ENCODE measurements at places on chromosomes 7 and 10.

GRCh38 chr7:42175834-42176723, 60.9 kb downstream of the GLI3 start:
- DNase-seq = no peak

- DNase-seq = no peak
These were observed 50.1 kb upstream of the IFRD1 start for GRCh38 chr7:112400141-112400540.

- peak; percentile 34 for DNase-seq
These were observed 167.0 kb upstream of the CDK1 start for GRCh38 chr10:60611291-60611747.

- no peak for DNase-seq
These were observed 50.6 kb downstream of the ABLIM1 start for GRCh38 chr10:114607358-114607998.

GRCh38 chr10:45008524-45009161, 7.9 kb downstream of the ZNF22 start:
- DNase-seq = peak; percentile 68

DNA sequence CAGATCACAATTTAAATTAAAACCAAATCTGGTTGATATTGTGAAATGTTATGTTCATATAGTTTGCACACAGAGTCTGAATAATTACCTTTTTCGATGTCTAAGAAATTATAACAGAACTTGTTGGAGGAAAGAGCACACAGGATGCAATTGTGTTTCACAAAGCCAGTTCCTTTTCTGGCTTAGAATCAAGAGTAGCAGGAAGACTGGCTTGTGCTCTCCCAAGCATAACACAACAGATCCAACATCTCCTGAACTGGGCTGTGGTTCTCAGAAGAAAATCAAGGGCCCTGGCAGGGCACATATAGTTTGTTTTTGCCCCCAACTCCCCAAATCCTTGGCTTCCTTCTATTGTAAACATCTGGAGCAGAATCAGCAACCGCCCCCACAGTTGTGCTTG, 62.7 kb downstream of the LRRC4 start:
- DNase-seq = no peak

DNA sequence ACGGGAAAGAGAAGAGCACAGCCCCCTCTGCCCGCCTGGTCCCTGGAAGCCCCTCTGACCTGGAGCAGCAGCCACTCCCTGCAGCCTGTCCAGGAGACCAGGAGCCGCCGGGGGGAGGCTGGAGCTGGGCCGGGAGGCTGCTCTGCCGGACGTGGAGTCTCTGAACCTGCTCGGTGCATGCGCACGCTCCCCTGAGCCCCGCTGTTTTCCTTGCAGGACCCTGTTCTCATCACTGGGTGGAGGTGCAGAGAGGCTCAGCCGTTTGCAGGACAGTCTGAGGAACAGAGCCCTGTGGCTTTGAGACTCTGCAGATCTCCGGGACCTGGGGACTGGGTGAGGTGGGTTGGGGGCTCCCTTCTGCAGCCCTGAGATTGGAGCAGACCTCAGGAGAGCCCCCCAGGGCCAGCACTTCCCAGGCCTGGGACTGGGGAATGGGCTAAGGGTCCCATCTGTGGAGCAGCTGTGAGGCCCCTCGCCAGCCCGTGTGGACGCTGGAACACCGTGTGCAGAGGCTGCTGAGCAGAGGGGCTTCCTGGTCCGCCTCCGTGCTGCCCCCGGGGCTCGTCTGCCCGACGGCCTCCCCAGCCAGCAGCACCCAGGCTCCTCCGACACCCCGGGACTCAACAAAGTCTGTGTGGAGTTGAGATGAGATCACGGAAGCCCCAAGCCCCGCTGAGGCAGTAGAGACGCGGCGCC, 48.5 kb upstream of the ADGRA1 start:
- DNase-seq = no peak

- DNase-seq = no peak
These were observed 10.1 kb downstream of the CALHM2 start for GRCh38 chr10:103442031-103442461.

DNA sequence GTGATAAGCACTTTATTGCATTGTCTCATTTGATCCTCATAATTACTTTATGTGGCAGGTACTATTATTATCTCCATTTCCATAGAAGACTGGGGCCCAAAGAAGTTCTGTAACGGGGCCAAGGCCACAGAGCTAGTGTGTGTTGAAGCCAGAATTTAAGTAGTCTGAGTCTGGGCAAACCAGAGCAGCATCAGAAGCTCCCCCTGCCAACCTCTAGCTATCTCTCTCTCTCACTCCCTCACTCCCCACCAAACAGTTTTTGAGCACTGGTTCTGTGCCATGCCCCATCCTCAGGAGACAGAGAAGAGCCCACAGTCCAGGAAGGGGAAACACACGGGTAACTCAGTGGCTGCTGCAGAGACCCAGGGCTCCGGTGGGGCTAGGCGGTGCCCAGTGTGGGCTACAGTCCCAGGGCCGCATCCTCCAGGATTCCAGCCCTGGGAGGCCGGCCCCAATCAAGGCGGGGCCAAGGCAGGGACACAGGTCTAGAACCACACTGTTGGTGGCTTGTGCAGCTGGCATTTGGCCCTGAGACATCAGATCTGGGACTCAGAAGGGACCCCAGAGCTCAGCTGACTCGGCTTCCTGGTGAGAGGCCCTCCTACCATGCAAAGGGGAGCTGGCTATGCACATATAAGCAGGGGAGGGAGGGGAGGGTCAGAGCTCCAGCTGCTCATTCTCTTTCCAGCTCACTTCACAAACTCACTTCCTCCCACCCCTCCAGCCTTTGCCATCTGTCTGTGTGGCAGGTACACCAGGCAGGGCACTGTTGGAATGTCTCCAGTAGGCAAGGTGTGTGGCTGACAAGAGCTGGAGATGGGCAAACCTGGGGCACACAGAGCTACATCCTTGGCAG, 34.4 kb downstream of the COL13A1 start:
- no peak for DNase-seq

- DNase-seq = no peak
These were observed 13.4 kb upstream of the OR2A5 start for GRCh38 chr7:144035385-144035784.

- DNase-seq = no peak
These were observed 176.9 kb upstream of the PRSS58 start for GRCh38 chr7:142434666-142435167.

GRCh38 chr7:140512317-140513000, 33.2 kb upstream of the MKRN1 start:
- no peak for DNase-seq

DNA sequence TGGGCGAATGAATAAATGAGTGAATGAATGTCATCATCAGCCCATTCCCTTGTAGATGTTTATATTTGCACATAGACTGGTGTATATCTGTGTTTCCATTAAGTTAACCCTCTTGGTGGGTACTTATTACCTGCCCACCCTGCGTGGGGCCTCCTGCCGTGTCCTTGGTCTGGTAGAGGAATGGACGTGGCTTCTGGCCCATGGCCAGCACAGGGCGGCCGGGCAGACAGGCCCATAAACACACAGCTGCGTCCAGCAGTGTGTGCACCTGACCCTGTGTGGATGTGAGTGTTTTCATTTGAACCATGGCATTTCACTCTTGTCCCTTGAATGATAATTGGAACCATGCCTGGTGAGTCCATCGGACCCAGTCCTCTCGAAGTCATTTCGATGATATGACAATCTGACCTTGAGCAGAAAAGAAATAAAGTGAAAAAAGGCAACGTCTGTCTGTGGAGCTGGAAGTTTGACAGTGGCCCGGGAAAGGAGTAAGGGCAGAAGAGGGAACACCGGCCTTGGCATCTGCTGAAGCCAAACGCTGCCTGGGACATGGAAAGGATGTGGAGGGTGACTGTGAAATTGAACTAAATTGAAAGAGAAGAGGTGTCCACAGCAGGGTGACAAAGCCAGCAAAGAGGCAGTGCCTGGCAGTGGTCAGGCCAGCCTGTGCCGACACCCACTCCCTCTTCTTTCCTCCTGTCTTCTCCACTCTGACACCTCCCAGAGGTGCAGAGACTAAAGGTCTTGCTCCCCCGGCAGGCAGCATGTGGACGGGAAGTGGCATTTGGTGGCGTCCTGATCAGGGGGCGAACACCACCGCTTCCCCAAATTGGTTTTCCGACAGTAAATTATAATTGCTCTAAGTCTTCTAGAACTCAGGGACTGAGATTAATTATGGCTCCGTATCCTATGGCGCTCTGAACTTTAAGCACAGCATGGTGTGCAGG, 199.0 kb upstream of the ZMIZ1 start:
- DNase-seq = no peak

- DNase-seq = no peak
These were observed 59.4 kb downstream of the MARCHF5 start for GRCh38 chr10:92350411-92350810.

DNA sequence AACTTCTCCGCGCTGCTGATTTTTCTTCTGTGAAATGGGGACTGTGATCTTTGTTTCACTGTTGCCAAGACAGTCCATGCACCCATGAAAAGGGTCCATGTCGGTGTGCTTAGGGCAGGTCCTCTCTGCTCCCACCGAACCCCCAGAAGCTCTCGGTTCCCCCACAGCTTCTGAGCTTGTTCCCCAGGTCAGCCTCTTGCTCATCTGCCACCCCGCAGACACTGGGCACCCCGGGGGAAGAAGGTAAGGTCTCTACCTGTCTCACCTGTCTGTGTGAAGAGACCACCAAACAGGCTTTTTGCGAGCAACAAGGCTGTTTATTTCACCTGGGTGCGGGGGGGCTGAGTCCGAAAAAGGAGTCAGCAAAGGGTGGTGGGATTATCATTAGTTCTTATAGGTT, 66.2 kb upstream of the NANOS1 start:
- DNase-seq = no peak

- DNase-seq = no peak
These were observed 33.3 kb upstream of the AP5Z1 start for GRCh38 chr7:4742051-4742573.

GRCh38 chr10:76447578-76447977, 1016.2 kb downstream of the LRMDA start:
- no peak for DNase-seq

DNA sequence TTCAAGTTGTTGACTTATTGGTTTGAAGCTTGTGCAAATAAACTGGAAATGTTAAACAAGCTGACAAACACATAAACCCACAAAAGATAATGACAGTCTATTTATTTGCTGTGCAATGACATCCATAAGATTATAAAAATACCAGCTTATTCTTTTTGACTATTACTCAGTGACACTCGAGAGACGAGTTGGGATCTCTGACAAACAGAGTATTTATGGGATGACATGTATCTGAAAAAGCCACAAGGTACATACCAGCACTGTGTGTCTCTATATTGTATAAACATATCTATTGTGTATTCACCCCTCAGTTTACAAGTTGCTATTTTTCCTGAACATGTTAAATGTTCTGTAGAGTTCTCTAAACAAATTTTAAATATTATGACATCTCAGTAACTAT, 88.9 kb downstream of the CHRM2 start:
- DNase-seq = no peak

DNA sequence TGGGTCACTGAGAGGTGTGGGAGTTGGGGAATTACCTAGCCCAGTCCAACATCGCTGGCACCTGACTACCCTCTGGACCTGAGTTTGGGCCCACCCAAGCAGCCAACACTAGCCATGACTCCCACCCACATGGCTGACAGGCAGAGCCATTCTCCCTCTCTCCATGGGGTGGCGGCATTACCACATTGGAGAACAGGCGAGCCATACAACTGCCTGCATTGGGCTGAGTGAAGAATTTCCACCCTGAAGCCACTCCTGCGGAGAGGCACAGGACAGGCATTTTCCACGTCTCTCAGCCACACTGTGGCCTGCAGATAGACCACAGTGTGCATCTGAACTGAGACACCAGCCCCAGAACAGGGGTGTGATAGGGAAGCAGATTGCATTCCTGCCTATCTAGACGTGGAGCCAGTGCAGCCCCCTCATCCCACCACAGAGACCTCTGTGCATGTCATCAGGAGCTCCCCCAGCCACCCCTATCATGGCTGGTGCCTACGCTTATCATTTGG, 58.2 kb upstream of the ANTXRL start:
- peak; percentile 50 for DNase-seq

GRCh38 chr10:6416892-6417512, 163.1 kb downstream of the PRKCQ start:
- DNase-seq = peak; percentile 63

DNA sequence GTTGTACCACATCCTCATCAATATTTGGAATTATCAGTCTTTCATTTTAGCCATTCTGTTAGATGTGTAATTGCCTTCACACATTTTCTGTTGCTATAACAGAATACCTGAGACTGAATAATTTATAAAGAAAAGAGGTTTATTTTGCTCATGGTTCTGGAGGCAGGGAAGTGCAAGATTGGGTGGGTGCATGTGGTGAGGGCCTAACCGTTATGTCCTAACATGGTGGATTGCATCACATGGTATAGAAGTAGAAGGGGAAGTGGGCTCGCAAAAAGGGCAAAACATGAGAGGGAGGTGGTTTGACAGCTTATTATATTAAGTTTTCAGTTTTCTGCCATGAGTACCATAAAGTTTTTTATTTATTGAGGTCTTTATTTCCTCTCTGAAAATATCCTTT, 452.0 kb downstream of the ARL4A start:
- DNase-seq = no peak

DNA sequence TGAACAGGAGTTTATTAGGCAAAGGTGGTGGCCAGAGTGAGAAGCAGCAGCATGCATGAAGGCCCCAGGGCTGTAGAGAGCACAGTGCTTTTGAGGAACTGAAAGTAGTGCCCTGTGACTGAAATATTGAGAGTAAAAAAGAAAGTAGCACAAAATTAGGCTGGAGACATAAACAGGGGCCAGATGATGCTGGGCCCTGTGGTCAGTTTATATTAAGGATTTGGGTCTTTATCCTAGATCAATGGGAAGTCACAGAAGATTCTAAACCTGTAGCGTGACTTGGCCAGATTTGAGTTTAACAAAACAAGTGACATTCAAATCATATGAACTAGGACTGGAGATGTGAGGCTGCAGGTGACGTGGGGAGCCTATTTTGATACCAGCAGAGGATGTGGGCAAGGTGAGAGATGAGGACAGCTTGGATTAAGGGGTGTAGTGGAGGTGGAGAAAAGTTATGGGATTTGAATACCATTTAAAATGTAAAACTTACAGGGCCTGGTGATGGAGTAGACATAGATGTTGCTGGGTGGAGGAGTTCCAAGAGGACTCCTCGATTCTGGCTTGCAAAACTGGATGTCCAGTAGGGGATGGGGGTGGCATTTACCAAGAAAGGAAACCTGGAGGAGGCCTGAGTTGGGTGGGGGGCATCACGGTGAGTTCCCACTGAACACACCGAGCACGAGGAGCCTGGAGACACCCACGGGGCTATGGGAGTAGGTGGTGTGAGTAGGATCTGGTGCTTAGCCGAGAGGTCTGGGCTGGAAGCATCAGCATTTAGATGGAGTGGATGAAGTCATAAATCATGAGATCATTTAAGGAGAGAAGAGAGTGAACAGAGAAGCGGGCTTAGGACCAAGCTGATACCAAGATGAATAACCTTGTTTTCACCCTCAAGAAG, 52.8 kb downstream of the HHEX start:
- no peak for DNase-seq

All from CD4-positive, alpha-beta T cell treated with Interleukin-15 for 4 hours (primary cell).